GM18507 (cell line): ENCODE measurements at places on chromosomes 6 and 20.

- DNase-seq: no peak
These were observed 33.3 kb downstream of the SLX4IP start for GRCh38 chr20:10468340-10468845.

- no peak for DNase-seq
These were observed 176.5 kb downstream of the PHACTR1 start for GRCh38 chr6:12893036-12893435.

- no peak for DNase-seq
These were observed 586.8 kb upstream of the MAP3K7 start for GRCh38 chr6:91173651-91174050.

DNA sequence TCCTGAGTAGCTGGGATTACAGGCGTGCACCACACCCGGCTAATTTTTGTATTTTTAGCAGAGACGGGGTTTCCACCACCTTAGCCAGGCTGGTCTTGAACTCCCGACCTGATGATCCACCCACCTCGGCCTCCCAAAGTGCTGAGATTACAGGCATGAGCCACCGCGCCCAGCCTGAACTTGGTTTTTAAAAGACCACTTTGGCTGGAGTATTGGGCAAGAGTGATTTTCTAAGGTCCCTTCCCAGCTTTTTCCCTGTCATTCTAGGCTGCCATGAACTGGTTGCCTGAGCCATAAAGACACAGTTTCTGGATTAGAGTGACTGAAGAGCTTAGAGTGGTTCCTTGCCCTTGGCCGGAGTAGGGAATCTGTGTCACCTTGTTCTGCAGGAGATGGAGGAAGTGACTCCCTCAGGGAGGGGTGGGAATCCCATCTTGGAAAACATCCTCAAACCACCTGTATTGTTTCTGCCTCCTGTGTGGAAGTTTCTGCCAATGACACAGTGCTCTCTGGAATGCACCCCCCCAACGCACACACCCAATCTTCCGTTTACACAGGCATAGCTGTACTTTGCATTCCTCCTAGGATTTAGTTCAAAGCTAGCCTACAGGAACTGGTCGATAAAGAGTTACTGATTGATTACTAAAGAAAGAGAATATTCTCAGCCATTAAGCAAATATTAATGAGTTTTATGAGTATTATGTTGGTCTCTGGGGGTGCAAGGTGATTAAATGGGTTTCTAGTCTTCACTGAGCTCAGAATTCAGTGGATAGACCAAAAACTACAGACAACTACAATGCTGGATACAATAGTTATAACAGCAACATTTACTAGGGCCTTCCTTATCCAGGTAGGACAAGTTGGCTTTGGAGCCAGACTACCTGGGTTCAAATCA, 18.2 kb downstream of the BCL2L1 start:
- no peak for DNase-seq

GRCh38 chr6:125818225-125818657, 27.5 kb downstream of the NCOA7 start:
- no peak for DNase-seq

GRCh38 chr20:63248835-63249591, 5.2 kb downstream of the NKAIN4 start:
- DNase-seq: no peak

- DNase-seq: no peak
These were observed 430.3 kb upstream of the SULF2 start for GRCh38 chr20:48215536-48215935.

DNA sequence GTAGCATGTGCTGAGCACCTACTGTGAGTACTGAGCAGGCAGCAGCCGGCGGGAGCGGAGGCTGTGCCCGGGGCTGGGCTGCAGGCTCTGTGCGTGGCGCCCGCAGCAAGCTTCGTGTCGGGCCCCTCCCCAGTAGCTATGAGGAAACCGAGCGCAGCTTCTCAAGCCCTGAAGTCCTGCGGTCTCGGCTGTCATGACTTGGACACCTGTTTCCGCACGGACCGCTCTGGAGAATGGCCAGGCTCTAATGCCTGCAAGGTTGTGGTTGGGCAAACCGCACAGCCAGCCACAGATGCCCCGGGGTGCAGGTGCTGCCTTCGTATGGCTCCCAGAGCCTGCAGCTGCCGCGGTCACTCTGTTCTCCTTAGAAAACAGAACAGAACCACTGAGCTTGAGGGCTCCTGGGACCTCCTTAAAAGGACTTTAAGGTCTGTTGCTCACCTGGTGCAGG, 33.7 kb downstream of the PYGB start:
- DNase-seq: no peak

DNA sequence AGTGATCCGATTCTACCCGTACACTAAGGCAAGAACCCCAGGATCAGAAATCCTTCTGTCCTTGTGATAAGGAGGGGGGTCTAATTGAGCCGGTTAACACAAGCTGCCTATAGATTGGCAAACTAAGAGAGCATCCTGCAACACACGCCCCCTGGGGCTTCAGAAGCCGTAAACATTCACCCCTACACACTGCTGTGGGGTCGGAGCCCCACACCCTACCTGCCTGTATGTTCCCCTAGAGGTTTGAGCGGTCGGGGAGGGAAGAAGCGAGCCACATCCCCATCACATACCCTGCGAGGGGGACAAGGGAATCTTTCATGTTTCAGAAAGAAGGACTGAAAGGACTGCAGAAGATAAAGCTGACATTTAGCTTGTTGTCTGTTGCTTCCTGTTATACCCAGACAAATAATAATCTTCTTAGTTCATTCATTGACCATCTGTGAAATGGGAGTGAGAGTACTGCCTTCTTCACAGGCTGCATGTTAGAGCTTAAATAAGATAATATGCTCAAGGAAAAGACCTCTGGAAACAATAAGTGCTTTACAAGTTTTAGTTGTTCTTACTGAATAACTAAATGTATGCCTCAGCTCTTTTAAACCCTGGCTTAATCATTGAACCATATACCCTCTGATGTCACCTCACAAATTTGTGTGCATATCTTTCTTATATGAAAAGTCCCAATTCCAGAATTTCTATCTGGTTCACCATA, 74.2 kb upstream of the RNF217 start:
- DNase-seq: no peak

- DNase-seq: no peak
These were observed 30.3 kb upstream of the GATA5 start for GRCh38 chr20:62506087-62506486.

DNA sequence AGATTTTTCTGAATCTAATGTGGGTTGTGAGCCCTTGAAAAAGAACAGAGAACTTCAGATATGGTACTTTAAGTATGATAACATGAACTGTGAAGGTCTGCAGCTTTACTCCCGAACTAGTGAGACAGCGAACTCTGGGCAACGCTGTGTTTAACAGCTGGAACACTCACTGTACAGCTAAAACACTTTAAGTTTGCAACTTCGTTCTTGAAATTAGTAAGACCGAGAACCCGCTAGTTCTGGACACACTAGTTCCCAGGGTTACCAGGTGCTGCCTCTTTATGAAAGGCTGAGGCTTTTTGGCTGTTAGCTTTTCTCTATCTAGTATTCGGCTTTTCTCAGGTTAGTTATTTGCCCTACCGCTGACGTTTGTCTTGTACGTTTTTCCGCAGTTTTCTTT, 52.9 kb downstream of the RIOK1 start:
- DNase-seq: no peak

DNA sequence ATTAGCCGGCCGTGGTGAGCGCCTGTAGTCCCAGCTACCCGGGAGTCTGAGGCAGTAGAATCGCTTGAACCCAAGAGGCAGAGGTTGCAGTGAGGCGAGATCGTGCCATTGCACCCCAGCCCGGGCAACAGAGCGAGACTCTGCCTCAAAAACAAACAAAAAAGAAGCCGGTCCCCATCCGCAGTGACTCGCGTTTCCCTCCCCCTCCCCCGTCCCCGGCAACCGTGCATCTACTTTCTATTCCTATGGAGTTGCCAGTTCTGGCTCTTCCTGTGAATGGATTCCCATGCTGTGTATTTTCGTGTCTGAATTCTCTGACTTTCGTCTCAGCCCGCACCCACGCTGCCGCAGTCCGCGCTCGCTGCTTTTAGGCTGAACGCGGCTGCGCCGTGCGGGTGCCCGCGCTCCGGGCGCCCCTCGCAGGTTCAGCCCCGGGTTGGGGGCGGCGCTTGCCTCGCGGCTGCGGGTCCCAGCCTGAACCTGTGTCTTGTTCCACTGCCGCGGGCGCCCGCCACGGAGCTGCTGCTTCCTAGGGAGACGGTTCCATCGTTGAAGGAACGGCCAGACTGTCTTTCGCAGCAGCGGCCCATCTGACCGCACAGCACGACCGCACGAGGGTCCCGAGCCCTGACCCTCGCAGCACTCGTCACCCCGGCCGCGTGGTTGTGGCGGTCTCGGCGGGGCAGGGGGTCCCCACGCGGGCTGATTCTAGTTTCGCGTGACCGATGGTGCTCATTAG, 1.1 kb upstream of the MRGBP start:
- no peak for DNase-seq

DNA sequence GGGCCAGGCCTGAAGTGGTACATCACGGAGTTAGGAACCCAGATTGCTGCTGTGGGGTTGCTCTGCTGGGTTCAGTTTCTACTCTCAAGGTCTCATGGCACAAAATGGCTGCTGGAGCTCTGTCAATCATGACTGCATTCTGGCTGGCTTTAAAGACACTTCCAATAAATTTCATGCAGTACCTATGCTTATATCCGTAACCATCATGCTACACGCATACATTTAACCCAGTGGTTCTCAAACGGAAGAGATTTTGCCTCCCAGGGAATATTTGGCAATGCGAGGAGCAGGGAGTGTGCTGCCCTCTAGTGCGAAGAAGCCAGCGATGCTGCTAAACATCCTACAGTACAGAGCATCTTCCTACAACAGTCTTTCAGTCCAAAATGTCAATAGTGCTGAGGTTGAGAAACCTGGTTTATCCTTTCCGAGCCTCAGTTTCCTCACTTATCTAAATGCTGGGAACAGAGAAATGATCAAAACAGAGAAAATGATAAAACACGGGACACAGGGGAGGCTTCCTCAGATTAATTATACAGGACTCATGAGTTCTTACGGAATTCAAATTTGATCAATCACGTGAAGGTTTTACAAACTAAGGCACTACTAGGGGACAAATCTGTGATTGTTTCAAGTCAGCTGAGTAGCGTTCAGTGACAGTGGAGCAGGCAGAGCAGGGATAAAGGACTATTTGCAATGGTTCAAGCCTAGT, 9.6 kb upstream of the SLC2A10 start:
- DNase-seq: no peak

- DNase-seq: no peak
These were observed 19.9 kb downstream of the TREML4 start for GRCh38 chr6:41247882-41248705.

GRCh38 chr6:143755301-143755744, 77.6 kb downstream of the PHACTR2 start:
- no peak for DNase-seq

DNA sequence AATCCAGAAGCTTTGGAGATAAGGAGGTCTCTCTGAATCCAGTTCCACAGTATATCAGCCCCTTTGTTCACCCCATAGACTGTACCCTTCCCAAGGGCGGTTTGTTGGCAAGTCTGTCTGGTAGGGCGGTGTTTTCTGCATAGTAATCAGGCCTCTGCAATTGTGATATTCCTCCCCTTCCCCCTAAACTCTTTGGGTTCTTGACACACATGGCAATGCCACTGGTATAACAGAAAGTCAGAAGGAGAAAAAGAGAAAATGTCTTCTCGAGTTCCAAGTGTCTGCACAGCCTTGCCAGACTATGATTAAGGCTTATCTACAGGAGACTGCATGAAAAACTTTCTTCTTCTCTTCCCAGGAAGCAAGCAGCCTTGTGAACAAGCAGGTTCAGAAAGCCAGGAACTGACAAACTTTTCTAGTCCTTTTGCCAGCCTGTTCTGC, 45.6 kb downstream of the FOXO3 start:
- no peak for DNase-seq

DNA sequence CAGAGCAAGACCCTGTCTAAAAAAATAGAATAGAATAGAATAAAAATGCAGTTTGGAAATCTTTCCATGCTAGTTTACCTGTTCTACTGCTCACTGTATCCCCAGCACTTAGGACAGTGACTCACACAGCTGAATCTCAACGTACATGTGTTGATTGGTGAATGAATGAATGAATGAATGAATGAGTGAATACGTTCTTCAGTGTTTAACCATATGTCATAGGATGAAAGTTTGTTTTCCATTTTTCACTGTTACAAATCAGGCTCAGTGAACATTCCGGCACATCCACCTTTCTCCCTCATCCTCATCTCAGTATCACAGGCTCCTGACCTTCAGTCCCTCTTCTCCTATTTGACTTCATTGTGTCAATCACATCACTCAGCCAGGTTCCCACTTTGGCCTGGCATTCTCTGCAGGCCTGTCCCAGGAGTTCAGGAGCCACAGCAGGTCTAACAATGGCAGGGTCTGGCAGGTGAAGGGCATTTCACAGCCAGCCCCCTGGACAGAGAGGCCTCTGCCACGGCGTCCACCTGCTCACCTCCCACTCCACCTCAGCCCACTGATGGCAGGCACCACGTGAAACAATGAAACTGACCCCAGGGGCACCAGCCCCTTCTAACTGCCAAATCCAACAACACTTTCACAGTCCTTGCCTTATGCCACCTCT, 7.9 kb downstream of the ZC3H12D start:
- no peak for DNase-seq

DNA sequence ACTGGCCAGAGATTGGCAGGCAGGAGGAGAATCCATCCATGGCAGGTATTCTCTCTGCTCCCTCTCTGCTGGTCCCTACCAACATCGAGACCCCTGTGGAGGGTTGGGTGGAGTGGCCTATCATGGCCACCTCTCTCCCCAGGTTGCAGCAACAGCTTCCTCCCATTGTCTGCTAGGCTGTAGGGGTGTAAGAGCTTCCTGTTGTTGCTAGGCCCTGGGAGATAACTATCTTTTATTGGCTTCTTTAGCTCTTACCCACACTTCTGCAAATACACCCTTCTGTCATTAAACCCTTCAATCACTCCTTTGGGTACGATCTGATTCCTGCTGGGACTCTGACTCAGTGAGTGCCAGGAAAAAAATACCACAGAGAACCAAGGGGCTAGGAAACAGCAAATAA, 66.6 kb upstream of the FAM184A start:
- DNase-seq: no peak

GRCh38 chr6:113403966-113404595, 453.1 kb upstream of the MARCKS start:
- no peak for DNase-seq

DNA sequence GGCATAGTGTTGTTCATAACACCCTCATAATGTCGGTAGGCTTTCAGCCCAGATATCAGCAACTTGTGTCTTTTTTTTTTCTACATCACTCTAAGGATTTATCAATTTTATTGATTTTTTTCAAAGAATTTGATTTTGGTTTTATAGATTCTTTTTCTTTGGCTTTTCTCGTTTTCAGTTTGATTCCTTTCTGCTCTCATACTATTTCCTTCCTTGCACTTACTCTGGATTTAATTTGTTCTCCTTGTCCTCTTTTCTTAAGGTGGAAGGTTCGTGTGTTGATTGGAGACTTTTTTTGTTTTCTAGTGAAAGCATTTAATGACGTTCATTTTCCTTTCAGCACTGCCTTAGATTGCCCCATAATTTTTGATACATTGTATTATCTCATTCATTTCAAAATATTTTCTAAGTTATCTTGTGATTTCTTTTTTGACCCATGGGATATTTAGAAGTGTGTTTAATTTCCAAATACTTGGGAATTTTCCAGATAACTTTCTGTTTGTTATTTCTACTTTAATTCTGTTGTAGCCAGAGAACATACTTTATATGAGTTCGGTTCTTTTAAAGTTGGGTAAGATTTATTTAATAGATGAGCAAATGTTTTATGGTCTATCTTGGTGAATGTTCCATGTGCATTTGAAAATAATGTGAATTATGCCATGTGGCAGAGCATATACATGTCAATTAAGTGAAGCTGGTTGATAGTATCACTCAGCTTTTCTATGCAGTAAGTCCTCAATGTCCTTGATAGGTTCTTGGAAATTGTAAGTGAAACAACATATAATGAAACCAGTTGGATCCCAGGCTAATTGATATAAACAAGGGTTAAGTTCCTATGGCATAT, 62.8 kb downstream of the IRF4 start:
- no peak for DNase-seq

GRCh38 chr6:21201187-21201586, 392.4 kb upstream of the SOX4 start:
- DNase-seq: no peak
